ENCODE measurements at places on chromosomes 1 and 21.
A peak's percentile ranks its signal among the peaks of the same experiment; 100 is the strongest.

GRCh38 chr1:150280138-150280707 is 2.1 kb upstream of the CIART start:
- DNase-seq: no peak

- DNase-seq: no peak
Measured at GRCh38 chr1:185969524-185969991, 235.4 kb downstream of the HMCN1 start.

DNA sequence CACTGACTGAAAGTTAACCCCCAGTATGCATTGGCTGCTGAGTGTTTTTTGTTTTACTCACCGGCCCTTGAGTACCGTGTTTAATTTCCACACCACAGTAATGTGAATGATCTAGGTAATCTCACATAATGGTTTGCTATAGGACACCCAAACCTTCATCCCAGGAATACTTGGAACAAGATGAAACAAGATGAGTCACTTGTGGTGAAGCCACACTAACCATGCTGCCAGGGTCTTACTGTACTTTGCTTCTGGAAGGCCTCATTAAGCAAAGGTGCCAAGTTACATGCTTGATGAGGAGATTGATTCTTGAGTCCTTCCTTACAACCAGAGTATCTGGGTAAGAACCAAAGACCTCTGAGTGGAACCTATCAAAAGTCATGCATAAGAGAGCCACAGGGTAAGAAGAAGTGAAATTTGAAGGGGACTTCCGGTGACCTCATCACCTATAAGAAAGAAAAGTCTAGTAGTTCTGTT is 163.3 kb downstream of the NRIP1 start:
- no peak for DNase-seq

DNA sequence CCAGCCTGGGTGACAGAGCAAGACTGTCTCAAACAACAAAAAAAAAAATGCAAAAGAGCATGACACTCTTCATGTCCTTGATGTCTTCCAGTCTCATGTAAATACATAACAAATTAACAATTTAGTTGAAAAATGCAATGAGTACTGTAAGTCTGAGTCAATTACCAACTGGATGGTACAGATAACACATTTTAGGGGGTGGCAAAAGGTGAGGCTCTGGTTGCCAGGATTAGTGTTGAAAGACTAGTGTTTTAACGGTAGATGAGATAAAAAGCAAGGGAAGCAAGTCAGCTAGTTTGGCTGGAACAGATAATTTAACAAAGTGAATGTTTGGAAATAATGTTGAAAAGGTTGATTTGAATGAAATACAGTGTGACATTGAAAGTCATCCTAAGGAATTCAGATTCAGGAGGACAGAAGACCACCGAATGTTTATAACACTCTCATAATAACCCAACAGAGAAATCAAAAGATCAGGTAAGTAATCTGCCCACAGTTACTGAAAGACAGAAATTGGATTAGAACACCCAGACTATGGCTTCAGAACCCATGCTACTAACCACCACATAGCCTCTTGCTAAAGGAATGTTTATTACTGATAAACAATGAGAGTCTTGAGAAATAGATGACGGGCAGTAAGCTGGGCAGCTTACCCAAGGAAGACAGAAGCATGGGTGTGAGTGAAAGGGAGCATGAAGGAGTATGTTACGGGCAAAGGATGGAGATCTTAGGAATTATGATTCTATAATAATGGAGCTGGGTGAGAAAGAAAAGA is 312.4 kb downstream of the HMCN1 start:
- DNase-seq: no peak

DNA sequence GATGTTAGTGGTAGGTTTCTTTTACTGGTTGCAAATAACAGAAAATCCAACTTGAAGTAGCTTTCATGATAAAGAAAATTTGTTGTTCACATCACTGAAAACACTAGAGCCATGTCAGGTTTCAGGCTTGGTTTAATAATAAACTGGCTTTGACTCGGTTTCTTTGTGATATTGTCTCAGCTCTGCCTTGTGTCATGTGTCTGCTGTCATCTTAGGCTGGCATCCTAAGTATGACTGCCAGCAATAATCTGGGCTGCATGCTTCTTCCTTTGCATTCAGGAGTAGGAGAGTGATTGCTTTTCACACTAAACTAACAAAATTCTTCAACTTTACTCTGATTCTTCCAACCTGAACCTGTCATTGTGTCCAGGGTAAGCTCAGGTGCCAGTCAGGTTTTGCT is 474.0 kb upstream of the B3GALT2 start:
- no peak for DNase-seq

- peak; percentile 92 for DNase-seq
Measured at GRCh38 chr1:234743791-234744611, 134.0 kb upstream of the IRF2BP2 start.

- no peak for DNase-seq
Measured at GRCh38 chr21:31493350-31493880, 149.4 kb upstream of the TIAM1 start.

- peak; percentile 91 for DNase-seq
Measured at GRCh38 chr1:116415699-116416533, 42.9 kb downstream of the ATP1A1 start.

DNA sequence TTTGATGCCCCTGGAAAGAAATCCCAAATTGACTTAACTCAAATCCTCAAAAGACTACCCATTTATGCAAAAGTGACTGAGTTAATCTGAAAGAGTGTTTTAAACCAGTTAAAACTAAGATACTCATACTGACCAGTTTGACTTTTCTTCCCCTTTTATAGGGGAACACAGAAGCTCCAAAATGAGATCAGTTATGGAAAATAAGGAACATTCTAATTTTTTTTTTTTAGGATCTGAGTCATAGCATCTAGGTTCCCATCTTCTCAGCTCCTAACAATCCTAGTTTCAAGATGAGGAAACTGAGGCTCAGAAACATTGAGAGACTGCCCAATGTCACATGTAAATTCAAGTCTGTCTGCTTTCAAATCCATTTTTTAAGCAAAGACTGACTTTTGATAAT is 231.1 kb upstream of the RUNX1 start:
- DNase-seq: no peak

DNA sequence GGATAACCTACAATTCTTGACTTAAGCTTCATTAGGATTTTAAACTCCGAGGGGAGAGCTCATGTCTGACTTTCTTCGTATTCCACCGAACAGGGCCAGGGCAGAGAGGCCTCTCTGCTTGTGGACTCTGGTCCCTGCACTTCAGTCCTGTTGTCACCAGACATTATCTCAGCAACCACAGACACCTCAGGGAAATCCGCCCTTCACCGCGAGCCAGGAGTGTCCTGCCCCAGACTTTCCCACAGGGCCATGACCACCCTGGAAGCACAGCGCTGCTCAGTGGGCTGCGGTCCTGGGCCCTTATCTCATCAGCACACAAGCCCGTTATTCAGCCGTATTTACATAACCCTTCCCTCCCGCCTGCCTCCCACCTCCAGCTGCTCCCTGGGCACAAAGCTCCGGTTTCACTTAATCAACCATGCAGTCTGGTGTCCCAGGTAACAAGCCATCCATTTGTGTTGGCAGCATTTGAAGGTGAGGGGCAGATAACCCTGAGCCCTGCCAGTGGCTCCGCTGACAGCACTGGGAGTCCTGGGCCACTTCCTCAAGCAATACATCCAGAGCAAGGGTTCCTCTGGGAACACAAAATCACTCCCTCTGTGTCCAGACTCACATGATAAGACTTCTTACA is 122.8 kb upstream of the RAB4A start:
- DNase-seq: peak; percentile 80

DNA sequence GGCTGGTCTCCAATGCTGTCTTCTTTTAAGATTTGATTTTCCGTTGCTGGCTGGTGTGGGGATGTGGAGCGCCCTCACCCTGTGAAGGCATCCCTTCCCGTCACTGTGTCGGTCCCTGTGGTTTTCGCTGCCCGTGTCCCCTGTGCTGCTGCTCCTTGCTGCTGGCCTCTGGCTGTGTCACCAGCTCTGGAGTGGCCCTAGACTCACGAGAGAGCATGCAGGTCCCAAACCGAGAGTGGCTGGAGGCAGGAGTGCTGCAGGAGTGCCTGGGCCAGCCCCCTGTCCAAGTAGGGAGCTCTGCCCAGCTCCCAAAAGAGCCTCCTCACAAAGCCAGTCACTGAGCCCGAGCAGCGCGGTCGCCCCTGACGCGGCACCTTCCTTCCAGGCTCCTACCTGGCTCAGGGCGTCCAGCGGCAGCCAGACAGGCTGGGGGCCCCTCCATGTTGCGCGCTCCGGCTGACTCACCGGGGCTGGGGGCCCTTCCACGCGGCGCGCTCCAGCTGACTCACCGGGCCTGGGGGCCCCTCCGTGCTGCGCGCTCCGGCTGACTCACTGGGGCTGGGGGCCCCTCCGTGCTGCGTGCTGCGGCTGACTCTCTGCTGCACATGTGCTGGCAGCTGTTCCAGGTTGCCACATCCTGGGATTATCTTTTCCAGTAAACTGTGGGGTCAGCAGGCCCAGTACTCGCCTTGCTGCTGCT is 106.7 kb upstream of the COL6A1 start:
- DNase-seq: no peak

DNA sequence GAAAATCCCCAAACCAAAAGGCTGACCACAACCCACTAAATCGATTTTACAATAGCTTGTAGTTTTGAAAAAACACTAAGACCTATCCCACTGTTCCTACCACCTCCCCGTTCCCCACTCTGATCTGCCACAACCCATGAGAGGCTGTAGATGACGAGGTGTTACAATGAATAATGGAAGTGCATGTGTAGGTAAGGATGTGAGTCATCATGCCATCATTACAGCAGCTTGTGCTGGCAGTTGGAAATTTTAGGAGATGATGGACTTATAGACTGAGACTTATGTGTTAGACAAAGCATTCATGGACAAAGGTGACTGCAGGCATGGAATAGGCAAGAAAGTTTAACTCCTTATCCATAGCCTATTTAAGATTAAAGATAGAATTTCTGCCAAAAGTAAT is 184.7 kb upstream of the CACYBP start:
- DNase-seq: no peak

DNA sequence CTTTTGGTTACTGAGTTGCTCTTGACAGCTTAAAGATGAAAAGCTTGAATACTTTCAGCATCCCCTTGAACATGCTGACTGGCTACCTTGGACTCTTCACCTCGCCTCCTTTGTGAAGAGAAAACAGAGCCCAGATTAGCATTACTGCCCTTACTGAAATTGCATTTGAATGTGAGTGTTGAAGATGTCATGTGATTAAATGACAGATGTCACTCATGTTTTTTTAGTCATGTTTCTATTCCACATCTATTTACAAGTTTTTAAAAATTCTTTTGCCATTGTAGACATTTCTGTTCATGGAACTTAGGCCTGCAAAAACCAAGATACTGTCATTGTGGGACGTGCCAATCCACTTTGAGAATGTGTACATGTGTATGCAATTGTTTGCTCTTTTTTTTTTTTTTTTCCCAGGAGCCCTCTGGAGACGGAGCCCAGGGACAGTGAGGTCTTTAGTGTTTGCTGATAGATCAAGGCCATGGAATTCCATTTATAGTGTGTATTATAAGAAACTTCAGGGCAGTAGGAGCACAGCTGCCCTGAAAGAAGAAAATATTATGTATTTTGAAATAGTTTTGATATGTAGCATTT is 25.7 kb upstream of the IVNS1ABP start:
- DNase-seq: no peak

- no peak for DNase-seq
Measured at GRCh38 chr1:15735304-15736037, 587 bp upstream of the SLC25A34 start.

GRCh38 chr1:39378377-39378776 is 113.1 kb upstream of the BMP8A start:
- no peak for DNase-seq

DNA sequence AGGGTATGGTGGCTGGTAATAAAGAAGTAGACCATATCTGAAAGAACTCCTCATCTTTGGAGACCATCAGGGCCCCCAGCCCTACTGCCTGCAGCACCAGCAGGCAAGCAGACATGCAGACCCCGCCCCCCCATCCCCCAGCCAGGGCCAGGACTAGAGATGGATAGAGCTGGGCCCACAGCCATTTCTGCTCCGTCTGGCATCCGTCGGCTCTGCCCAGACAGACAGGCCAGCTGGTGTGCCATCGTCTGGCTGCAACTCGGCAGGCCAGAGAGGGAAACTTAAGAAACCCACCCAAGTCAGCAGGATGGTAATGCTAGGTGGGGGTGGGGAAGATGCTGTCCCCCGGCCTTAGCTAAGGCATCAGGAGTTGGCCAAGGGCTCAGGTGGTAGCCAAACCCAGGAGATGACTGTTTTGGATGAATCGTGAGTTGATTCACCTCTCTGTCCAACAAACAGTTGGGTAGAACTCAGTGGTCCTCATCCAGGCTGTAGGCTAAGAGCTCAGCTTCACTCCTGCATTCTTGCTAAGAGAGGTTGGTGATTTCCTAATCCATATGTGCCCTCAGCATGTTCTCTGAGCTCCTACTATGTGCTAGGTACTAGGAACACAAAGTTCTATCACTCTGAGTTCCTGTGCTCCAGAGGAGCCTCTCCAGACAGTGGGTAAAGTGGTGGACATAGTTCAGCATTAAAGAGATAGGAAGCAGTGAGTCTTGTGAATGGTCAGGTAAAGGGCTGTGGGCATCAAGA is 23.2 kb upstream of the TMEM222 start:
- DNase-seq: no peak

GRCh38 chr1:65027666-65028358 is 61.5 kb upstream of the JAK1 start:
- DNase-seq: peak; percentile 67

DNA sequence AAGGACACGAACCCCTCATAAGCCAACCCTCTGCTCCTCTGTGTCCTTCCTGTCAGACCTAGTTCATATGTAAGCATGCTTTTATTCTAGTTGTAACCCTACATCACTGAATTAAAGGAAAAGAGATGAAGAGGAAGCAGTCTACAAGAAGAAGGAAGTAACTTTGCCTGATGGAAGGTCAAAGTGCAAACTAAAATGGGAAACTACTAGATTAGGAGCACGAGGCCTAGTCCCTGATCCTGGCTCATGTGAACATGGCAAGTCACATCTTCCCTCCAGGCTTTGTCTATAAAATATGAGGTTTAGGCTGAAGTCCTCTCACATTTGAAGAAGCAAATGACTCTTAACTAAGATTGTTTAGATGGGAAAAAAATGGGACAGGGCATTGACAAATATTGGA is 13.2 kb downstream of the ZMYND12 start:
- no peak for DNase-seq

- DNase-seq: no peak
Measured at GRCh38 chr1:247440001-247440620, 17.8 kb downstream of the OR2B11 start.

- DNase-seq: no peak
Measured at GRCh38 chr21:41326414-41327080, 9.9 kb downstream of the FAM3B start.

DNA sequence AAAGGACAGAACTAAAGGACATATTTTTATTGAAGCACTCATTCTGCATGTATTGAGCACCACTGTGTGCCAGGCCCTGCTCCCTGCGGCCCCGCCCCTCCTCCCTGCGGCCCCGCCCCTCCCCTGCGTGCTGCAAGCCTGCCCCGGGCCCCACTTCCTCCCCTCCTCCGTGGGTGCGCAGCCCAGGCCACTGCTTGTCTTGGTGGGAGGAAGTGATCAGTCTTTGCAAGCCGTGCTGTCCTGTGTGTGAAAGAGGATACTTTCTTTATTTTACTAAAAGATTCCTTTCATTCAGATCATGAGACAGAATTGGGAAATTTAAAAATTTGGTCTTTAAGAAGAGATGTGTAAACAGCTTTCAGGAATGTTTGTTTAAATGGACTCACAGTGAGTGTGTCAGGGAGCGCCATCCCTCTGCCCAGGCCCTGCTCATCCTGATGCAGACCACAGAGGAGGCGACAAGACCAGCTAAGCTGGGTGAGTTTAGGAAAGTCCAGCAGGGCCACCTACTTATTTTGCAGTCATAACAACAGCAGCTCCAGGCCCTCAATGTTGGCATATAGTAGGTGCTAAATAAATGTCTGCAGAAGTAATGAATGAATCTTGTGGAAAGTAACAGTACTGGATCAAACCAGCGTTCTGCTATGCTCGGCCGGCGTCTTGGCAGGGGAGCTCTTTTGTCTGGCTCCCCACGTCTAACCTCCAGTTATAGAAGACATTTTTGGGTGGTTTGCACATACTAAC is 88.3 kb upstream of the SELENON start:
- no peak for DNase-seq
